ENCODE measurements at places on chromosomes 2 and 18. TPM values are rescaled to one million over a fixed set of nuclear protein-coding genes. Genes with fewer than 3 reads are reported as not detected.

DNA sequence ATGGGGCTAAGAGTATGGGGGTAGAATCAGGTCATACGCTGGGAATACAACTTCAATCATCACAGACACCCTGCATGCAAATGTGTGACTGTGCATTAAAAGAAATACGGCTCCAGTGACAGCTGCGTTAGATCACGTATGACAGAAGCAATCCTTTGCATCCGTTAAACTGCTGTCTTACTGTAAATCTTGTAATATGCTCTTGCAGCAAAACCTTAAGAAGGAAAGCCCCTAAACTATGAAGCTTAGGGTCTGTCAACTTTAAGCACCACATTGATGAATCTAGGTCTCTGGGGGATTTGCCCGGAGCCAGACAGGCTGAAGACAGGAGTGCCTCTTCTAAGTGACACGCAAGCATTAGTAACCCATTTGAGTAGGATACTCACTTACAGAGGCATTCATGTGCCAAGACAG lies 84.7 kb upstream of the EML6 start:
- DNase-seq = no peak

DNA sequence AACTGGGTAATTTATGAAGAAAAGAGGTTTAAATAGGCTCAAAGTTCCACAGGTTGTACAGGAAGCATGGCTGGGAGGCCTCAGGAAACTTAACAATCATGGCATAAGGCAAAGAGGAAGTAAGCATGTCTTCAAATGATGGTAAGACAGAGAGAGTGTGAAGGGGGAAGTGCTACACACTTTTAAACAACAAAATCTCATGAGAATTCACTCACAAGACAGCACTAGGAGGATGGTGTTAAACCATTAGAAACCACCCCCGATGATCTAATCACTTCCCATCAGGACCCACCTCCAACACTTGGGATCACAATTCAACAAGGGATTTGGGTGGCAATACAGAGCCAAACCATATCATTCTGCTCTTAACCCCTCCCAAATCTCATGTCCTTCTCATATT lies 34.9 kb downstream of the CFAP210 start:
- DNase-seq = no peak

MC4R gene
- not detected for total RNA-seq

DNA sequence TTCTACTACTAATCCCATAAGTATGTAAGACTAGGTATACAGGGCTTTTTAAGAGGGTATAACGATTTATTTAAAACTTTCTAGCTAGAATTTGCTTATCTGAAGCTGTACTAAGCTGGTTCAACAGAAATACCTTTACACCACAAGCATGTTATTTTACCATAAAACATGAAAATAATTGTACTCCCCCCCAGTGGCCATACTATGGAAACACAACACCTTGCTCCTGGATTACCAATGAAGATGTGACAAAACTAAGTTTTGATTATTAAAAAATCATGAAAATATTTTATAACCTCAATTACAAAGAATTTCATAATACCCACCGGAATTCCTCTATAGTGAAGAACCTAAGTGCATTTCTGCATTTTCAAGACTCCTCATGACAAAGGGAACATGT lies 27.3 kb downstream of the LPIN2 start:
- no peak for DNase-seq

ANKRD30B gene
- total RNA-seq = not detected

DNA sequence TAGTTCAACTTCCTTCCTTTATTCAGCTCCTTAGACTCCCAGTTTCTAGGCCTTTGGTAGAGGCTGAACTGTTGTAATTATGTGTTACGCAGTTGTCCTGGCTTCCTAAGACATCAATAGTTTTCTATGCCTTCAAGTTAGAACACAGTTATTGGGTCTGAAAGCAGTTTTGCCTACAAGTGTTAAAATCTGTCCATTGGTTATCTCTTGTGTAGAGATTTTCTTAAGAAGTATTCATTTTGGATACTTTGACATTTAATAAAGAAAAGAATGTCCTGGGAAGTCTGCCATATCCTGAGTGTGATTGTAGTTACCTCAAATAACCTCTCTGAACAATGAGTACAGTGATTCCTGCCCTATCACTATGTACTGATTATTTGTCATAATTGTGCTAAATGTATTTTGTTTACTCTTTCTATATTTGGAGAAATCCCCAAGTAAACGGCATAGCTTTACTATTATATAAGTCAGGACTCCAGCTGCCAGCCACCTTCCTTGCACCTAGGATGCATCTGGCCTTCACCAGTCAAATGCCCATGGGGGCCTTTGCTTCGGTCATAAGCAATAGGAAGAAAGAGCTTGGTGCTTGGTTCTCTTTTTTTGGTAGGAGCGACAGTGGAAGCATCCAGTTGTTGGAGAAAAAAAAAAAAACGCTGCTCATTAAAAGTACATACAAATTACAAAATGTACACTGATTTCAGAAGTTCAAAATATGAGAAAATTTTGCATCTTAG lies 449.5 kb upstream of the PKDCC start:
- DNase-seq = peak; percentile 44

- DNase-seq = no peak
These were observed 183.7 kb upstream of the PXDN start for GRCh38 chr2:1927896-1928568.

GRCh38 chr2:83079007-83079406 lies 1380.1 kb downstream of the SUCLG1 start:
- no peak for DNase-seq

PLEKHH2 gene
- 1.2 TPM for total RNA-seq

- DNase-seq = no peak
These were observed 102.0 kb downstream of the PLA2R1 start for GRCh38 chr2:159960414-159960813.

CD8B2 gene
- total RNA-seq = not detected

KLHL41 gene
- total RNA-seq = 139 TPM

- no peak for DNase-seq
These were observed 270.6 kb downstream of the CELF4 start for GRCh38 chr18:37294951-37295350.

All from Right ventricle myocardium superior (tissue), 1 donor.